ENCODE measurements at places on chromosomes 13 and 19. TPM values are rescaled to one million over a fixed set of nuclear protein-coding genes. Genes with fewer than 3 reads are reported as not detected.

- DNase-seq: no peak
Observed at GRCh38 chr19:15964231-15964630, 15.4 kb downstream of the OR10H4 start.

- DNase-seq: no peak
Observed at GRCh38 chr19:47540748-47541147, 25.9 kb upstream of the NAPA start.

- peak; percentile 2 for DNase-seq
Observed at GRCh38 chr13:85828094-85828684, 29.0 kb upstream of the SLITRK6 start.

DNA sequence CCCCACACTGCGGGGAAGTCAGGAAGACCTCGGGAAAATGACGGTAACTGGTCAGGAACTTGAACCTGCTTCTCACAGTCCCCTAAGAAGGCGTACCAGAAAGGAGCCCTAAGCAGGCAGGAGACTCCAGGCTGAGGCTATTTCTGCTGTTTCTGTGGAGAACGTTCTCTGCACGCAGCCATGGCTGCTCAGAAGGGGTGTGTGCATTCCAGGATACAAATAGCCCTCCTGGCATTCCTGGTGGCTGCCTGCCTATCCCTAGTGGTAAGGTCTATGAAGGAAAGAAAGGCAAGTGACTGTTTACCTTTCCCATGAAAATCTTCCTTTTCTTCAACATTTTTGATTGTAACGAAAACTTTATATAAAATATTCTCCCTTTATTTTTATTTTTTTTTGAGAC lies 2.5 kb downstream of the SGCG start:
- DNase-seq: no peak

DNA sequence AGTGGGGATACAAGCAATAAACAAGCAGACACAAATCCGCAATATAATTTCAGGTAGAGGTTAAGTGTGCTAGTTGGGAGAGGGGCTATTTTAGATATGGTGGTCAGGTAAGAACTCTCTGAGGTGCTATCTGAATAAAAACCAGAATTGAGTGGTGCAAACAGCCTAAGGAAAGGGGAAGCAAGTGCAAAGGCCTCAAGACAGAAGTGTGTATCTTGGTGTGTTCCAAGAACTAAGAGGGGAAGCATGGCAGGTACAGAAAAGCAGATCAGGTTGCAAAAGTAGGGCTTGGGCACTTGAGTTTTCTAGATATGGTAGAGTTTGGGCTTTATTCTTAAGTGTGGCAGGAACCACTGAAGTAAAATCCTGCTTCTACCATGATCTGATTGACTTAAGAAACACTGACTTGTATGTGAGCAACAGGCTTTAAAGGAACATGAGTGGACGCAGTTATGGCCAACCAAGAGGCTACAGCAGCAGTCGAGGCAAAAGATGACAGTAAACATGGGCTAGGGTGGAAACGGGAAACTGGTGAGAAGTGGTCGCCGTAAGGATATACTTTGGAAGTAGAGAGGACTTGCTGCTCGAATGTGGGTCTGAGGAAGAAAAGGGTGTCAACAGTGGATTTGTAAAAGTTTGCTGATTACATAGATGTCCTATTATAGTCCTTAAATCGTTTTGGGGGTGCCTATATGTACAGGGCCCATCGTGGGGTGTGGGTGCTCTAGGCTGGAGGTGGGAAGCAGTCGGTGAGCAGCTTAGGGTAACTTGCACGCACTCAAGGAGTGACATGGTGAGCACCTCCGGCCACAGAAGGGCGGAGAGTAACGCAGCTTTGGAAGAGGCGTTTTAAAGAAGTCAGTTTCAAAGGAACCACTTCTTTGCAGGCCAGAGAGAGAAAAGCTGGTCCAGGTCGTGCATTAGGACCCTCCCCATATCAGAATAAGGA lies 677 bp downstream of the TGDS start:
- no peak for DNase-seq

GRCh38 chr13:86403181-86403580 lies 604.0 kb upstream of the SLITRK6 start:
- DNase-seq: no peak

GRCh38 chr13:26888632-26889031 lies 128.0 kb upstream of the GPR12 start:
- DNase-seq: no peak

GRCh38 chr13:110127986-110128511 lies 178.9 kb downstream of the COL4A1 start:
- no peak for DNase-seq

GRCh38 chr19:11379857-11380350 lies 4.2 kb downstream of the EPOR start:
- no peak for DNase-seq

DNA sequence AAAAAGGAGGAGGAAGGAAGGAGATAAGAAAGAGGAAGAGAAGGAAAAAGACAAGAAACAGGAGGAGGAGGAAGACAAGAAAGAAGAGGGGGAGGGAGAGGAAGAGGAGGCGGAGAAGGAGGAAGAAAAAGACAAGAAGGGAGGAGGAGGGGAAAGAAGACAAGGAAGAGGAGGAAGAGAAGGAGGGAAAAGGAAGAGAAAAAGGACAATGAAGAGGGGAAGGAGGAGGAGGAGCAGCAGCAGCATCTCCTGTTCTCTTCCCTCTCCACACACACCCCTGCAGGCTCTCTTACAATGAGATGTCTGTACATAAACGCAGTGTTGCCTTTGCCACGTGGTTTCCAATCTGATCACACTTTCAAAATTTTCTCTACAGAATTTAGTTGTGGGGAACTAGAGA lies 66.6 kb downstream of the RUBCNL start:
- no peak for DNase-seq

GRCh38 chr13:21371011-21371410 lies 88.1 kb downstream of the ZDHHC20 start:
- DNase-seq: no peak

GRCh38 chr13:46580362-46580839 lies 27.4 kb downstream of the LRCH1 start:
- DNase-seq: no peak

GRCh38 chr13:34435338-34435737 lies 506.7 kb upstream of the NBEA start:
- no peak for DNase-seq

DNA sequence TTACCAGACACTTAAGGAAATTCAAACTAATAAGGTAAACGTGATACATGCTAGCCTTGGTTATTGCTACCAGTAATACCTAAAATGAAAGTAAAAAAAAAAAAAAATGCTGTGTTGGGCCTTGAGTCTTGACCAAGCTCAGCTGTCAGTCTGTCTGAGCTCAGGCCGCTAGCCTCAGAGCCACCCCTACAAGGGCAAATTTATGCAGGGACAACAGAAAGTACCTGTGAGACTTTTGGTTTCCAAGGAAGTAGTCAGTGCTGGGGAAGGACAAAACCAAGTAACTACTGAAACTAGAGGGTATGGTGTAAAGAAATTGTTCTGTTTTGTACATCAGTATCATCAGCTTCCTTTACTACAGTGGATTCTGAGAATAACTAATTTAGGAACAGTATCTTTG lies 134.3 kb upstream of the SLITRK5 start:
- no peak for DNase-seq

DNA sequence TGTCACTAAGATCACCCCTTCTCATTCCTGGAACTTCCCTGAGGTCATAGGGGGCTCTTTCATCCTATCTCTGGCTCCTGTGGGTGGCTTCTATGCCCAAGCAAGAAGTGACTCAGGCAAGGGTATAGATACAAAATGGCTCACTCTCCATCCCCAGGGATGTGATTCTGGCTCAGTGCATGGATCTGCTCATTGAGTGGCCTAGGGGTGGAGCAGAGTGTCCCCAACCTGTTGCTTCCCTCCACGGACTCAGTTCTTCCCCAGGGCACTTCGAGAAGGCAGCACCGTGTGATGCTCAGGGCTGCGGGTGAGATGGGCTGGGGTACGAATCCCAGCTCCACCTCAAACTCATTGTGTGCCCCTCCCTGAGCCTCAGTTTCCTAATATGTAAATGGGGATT lies 136.4 kb downstream of the PTPRS start:
- DNase-seq: no peak

DNA sequence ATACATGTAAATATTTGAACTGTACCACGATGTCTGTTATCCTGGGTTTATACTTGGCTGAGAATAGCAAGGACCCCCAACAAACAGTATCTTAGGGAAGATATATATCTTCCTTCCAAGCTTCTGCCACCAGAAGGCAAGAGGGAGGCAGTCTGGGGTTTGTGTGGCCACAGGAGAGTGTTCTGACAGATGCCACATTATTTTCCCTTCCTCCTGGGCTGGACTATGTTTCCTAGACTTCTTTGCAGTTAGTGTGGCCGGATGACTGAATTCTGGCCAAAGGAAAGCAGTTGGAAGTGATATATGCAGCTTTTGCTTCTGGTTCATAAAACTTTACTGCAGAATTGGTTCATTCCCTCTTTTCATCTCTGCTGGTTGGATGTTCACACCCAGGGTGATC lies 39.9 kb upstream of the TMTC4 start:
- no peak for DNase-seq

- no peak for DNase-seq
Observed at GRCh38 chr19:44548736-44549135, 19.3 kb upstream of the CEACAM20 start.

DNA sequence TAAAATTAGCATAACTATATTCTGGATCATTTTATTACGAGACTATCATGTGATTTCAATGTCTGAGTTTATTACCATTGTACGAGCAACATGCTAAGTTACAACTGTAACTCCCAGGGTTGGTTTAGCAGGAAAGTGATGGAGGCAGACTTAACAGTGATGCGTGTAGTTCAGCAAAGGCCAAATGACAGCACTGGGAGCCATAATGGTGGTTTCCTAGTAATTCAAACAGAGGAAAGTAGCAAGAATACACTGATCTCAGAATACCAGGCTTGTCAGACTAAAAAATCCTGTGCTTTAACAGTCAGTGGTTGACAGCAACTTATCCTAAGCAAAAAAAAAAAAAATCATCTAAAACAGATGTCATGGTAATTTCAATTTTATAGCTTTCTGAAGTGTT lies 229.6 kb downstream of the KLF12 start:
- no peak for DNase-seq

GRCh38 chr13:114044486-114044885 lies 70.6 kb upstream of the C13orf46 start:
- no peak for DNase-seq

- DNase-seq: no peak
Observed at GRCh38 chr13:106326751-106327150, 208.7 kb downstream of the EFNB2 start.

- no peak for DNase-seq
Observed at GRCh38 chr13:24910502-24911132, 146.6 kb downstream of the RNF17 start.

DNA sequence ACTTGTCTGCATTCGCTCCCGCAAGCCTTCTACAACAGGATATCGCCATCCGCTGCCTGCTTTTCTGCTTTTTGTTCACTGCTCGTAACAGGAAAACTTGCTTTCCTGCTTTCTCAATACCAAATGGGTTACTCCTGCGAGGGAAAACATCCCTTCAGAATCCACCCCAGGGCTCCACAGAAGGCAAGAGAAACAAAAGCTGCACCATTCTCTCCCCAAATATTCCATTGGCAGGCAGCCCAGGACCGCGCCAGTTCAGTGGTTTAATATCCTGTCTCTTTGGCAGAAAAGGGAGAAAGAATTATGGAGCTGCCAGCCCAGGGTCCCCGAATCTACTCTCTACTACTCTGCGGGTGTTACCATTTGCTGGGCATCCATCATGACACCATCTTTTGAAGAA lies 84.7 kb upstream of the DOCK9 start:
- DNase-seq: no peak

- DNase-seq: no peak
Observed at GRCh38 chr19:28880735-28881401, 332.1 kb downstream of the UQCRFS1 start.

- no peak for DNase-seq
Observed at GRCh38 chr19:16871871-16872270, 16.9 kb upstream of the F2RL3 start.

DNA sequence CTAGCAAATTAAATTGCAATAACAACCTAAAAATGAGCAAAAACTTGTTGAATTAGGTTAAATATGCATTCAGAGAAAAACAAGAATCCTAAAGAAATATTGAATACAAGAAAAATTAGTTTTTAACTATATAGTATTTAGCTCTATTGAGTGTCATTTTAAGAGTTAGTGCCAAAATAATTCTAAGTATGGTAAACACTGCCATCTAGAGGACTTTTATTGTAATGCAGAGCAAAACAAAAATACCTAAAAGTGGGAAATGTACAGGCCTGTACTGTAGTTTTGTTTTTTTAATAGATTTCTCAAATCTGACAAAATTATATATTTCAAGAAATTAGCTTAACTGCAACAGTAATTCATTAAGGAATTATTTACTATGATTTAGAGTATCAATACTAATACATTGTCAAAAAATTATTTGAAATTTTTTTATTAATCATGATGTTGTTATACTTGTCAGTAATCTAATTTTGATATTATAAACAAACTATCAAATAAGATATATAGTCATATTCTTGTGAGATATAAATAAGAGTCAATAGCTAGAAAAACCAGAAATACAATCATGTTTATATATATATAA lies 8.2 kb upstream of the PCDH9 start:
- DNase-seq: no peak

- DNase-seq: no peak
Observed at GRCh38 chr13:29050719-29051118, 230.6 kb downstream of the MTUS2 start.

PSG6 gene
- polyA plus RNA-seq: not detected

FRY gene
- polyA plus RNA-seq: 1.5 TPM

ARMC6 gene
- polyA plus RNA-seq: 26.5 TPM

ATP7B gene
- 2.1 TPM for polyA plus RNA-seq

FUZ gene
- 7.6 TPM for polyA plus RNA-seq

PSG11 gene
- polyA plus RNA-seq: not detected

ZNF136 gene
- polyA plus RNA-seq: 9.9 TPM

LGI4 gene
- polyA plus RNA-seq: 19.5 TPM

NLRP9 gene
- polyA plus RNA-seq: not detected

CEACAM16 gene
- polyA plus RNA-seq: not detected

GRIN2D gene
- 0.64 TPM for polyA plus RNA-seq

FFAR1 gene
- not detected for polyA plus RNA-seq

Measured in adrenal gland (tissue), 19 donors.